Inflammatory macrophage treated with lipopolysaccharide for 4 hours (primary cell): ENCODE measurements at places on chromosomes 2 and 18.

DNA sequence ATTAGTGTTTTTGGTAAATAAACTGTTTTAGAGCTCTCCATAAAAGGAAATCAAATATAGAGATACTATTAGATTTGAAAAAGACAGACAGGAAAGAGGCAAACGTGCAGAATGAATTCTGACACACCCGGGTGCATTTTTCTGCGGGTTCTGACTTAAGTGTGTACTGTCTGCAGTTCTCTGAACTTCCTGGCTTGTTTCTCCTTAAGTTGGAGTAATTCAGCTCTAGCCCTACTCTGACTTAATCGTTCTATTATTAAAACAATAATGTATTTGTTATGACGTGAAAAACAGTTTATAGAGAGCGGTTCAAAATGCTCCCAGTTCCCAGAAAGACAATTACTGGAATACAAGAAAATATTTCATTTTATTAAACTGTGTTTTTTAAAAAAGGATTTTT is 305.9 kb downstream of the ARHGAP15 start:
- DNase-seq: no peak

GRCh38 chr2:8623958-8624591 is 57.8 kb upstream of the ID2 start:
- DNase-seq: no peak

DNA sequence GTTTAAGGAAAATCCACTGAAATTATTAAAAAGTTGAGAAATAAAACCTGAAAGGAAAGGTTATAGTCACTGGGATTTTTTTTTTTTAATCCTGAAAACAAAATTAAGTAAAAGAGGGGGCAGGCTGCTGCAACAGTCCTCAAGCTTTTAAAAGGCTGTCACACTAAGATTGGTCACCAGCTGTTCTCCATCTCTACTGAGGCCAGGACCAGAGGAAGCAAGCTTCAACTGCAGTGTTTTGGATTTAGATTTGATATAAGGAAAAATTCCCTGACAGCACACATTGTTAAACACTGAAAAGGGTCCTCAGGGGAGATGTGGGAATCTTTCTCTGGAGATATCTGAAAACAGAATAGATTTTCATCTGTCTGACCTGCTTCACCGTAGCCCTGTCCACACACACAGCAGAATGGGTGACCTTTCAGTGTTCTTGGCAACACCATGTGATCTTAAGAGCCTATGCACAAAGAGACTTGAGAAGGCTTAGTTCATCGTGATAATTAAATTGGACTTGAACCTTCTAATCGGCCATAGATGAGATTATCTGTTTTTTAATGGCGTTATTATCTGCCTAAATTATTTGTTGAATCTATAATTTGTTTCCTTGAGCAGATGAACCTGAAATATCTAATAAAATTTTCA is 132.0 kb upstream of the BOD1L2 start:
- DNase-seq: no peak

DNA sequence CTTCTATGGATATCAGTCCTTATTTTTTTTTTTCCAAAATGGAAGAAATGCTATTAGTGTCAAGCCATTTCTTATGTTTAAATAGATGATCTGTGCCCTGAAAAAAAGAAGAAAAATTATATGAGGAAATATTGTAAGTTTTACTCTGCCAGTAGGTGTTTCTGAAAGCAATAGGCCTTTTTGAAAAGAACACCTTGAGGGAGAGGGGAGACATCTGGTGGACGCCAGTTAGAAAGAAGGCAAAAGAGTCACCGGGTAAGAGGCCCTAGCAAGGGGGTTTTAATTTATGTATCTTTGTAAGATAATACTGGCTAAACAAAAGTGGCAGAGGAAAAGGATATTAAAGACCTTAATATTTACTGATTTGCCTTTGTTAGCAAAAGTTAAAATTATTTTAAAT is 56.1 kb downstream of the DYNAP start:
- no peak for DNase-seq

GRCh38 chr2:199762963-199763362 is 88.0 kb downstream of the FTCDNL1 start:
- no peak for DNase-seq

- no peak for DNase-seq
Measured at GRCh38 chr2:207796585-207797350, 27.1 kb upstream of the FZD5 start.

DNA sequence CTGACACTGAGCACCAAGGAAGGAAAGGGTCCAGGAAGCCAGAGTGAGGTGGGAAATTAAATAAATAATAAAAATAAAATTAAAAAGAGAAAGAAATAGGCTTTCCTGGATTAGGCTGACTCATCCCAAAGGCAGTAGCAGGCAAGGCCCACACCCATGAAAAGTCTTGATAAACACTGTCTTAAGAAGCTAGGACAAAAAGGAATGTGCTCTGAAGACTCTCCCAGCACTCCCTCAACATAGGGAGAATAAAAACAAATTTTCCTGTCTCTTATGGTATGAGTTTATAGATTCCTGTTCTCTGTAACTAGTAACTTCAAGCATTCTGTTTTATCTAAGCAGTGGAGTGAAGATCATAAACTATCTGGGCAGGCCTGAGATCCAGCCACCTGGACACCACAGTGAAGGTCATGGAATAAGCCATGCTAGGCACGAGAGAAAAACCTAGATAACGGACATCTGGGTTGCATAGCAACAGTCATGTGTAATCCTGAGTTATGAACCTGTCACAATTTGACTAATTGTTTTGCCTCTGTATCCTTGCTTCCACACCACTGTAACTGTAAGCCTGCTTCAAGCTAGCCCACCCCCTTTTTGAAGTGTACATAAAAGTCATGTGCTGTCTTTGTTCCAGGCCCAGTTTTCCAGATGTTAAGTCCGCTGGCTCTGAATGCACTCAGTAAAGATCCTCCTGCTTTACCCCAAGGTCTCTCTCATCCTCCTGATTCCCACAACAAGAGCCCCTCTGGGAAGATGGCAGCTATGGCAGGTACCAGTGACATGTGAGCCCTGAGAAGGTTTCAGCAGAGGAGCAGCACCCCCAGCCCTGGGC is 107.8 kb downstream of the NDUFA10 start:
- no peak for DNase-seq

- DNase-seq: no peak
Measured at GRCh38 chr2:136407952-136408318, 290.0 kb upstream of the CXCR4 start.

DNA sequence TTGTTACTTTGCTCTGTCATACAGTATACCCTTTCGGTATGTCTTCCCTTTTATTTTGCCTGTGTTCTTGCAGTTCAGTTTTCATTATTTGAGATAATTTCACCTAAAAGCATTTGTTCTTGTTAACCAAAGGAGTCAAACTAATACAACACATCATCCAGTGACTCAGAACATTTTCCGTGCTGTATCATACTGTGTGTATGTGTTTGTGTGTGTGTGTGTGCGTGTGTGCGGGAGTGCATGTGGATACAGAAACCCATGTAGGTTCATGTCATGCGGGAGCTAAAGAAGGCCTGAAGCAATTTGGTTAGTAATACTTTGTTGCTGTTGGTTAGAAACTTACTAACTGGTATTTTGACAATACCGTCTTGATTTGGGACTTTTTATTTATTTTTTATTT is 60.0 kb downstream of the CEP192 start:
- no peak for DNase-seq

DNA sequence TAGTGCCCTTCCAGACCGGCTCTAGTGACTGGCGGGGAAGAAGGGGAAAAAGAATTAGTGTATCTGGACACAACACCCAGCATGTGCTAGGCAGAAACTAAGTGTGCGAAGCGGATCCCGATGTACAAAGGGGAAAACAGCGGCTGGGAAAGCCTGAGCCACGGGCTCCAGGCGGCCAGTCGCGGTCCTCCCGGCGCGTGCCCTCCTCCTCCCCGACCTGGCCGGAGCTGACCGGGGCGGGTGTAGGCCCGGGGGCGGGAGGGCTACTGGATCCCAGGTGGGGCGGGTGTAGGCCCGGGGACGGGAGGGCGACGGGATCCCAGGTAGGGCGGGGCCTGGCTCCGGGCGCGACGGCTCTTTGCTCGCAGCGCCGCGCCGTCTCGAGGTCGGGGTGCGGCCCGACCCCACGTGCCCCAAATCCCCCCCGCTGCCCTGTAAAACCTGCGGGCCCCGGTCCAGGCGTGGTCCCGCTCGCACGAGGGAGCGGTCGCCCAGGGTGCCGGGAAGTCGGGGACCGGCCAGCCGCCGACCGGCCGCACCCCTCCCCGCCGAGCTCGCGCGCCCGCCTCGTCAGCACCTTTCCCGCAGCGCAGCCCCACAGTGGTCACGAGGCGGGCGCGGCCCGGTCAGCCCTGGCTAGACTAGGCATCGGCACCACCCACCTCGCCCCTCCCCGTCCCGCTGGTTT is 48.8 kb downstream of the C2orf42 start:
- no peak for DNase-seq

- no peak for DNase-seq
Measured at GRCh38 chr2:32678825-32679224, 51.0 kb downstream of the TTC27 start.

- DNase-seq: no peak
Measured at GRCh38 chr2:19664646-19665045, 237.1 kb downstream of the TTC32 start.

GRCh38 chr18:78562531-78562961 is 417.1 kb upstream of the SALL3 start:
- DNase-seq: no peak

DNA sequence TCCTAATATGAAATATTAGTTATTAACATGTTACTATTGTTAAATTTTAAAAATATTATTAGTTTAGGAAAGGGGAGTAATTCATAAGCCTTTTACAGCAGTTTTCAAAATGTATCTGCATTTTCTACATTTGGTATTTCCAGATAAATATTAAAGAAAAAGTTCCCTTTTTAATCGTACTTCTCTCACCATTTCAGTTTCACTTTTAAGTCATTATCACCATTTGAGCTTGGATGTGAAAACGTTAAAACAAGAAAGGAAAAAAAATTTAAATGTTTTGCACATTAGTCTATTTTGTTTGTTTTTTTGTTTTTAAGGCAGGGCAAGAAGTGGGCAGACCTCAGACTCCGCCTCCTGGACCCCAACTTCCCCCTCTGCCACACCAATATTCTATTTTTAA is 3.3 kb upstream of the SRSF7 start:
- peak; percentile 52 for DNase-seq

GRCh38 chr2:204468746-204469429 is 76.4 kb upstream of the PARD3B start:
- DNase-seq: no peak

- DNase-seq: peak; percentile 39
Measured at GRCh38 chr18:23703057-23703986, 14.1 kb downstream of the LAMA3 start.

DNA sequence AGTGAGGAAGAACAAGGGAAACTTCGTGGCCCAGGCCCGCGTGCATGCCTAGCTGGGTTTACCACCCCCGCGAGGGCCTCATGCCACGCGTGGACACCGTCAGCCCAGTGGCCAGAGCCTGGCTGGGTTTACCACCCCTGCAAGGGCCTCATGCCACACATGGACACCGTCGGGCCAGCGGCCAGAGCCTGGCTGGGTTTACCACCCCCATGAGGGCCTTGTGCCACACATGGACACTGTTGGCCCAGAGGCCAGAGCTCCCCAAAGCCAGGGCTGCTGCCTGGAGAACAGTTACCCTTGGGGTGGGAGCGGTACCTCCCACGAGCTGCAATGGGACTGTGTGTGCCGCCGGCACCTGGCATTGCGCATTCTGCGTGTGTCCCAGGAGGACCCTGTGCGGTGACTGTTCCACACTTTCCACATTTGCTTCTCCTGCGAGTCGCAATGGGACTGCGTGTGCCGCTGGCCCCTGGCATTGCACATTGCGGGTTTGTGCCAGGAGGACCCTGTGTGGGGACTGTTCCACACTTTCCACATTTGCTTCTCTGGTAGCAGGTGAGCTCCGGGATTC is 105.6 kb upstream of the CTDP1 start:
- DNase-seq: no peak

GRCh38 chr2:167925758-167926157 is 321.6 kb downstream of the STK39 start:
- DNase-seq: no peak

DNA sequence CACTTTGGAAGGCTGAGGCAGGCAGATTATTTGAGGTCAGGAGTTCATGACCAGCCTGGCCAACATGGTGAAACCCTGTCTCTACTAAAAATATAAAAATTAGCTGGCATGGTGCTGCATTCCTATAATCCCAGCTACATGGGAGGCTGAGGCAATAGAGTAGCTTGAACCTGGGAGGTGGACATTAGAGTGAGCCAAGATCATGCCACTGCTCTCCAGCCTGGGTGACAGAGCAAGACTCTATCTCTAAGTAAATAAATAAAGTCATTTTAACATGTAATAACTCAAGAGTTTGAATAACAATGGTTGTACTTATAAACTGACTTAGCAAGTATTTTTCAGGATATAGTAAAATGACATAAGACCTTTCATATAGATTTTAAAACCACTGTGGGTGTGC is 169.3 kb upstream of the FN1 start:
- DNase-seq: no peak

DNA sequence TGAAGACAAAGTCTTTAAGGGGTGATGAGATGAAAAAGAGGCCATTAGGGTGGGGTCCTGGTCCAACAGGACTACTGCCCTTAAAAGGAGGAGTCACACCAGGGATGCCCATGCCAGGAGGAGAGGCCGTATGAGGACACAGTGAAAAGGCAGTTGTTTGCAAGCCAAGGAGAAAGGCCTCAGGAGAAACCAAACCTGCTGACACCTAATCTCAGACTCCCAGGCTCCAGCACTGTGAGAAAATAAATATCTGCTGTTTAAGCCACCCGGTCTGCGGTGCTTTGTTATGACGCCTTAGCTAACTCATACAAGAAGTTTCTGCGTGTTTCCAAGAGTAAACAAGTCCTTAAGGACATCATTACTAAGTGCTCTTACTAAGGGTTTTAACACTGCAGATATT is 93.6 kb downstream of the DNER start:
- no peak for DNase-seq

GRCh38 chr2:167209784-167210183 is 321.5 kb downstream of the XIRP2 start:
- DNase-seq: no peak

DNA sequence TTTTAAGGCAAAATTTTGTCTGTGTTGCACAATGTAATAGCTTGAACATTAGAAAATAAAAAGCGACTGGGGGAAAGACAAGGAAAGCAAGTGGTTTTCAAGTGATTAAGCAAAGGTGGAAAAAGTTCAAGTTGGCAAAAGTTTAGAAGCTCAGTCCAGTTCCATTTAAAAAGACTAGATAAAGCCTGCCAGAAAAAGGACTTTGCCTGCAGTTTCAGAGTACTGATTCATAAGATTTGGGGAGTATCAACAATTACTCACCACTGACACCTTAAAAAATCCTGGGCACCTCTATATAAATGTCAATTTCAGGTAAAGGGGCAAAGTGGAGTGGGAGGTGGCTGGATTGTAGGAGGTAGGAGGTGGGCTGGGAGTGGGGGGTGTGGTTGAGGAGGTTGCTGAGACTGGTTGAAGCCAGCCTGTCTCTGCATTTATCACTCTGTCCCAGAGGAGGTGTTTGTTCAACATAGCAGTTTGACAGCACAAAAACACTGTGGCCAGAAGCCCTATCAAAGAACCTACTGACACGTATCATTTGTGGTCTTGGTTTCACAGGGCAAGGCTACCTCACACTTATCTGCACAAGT is 14.6 kb downstream of the ZEB2 start:
- DNase-seq: no peak

- DNase-seq: no peak
Measured at GRCh38 chr18:37565977-37566478, 430 bp upstream of the CELF4 start.

- DNase-seq: no peak
Measured at GRCh38 chr2:26850505-26850904, 2.6 kb downstream of the DPYSL5 start.

GRCh38 chr2:71451705-71452104 is 1.7 kb upstream of the DYSF start:
- no peak for DNase-seq
